ENCODE measurements at places on chromosomes 6 and 20.

DNA sequence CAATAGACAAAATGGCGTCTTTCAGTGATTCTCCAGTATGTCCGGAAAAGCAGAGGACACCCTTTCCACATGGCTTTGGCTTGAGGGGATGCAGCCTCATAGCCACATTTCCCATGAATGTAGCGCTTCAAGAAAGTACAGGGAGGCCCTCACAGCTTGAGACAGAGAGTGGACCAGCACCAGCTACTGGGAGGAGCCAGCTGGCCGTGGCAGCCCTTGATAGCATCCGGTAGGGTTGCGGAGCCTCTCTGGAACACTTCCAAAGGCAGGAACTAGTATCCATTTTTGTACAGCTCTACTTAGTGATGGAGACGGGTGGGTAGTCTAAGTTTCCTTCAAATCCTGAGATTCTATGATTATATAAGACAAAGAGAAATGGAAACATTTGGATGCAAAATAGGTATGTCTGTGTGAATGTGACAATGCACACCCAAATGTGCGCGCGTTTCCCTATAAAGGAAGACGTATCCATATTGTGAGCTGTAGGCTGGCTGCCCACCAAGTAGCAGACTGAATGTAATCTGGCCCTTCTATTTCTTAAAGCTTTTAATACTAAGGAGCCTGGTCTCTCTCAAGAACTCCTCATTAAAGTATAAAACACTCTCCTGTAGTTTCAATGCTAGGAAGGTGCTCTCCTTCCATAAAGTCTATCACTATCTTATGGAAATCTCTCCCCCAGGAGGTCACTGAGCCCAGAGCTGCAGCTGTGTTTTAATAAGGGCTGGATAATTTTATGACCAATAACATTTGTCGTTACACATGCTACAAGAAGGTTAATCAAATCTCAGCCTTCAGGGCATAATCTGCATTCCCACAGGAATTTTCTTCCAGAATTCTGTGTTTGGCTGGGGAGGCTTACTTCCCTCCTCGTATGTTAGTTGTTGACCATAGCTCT, 74.0 kb downstream of the SOBP start:
- no peak for DNase-seq

- DNase-seq, result no peak
These were observed 107.9 kb downstream of the BANF2 start for GRCh38 chr20:17807651-17808050.

DNA sequence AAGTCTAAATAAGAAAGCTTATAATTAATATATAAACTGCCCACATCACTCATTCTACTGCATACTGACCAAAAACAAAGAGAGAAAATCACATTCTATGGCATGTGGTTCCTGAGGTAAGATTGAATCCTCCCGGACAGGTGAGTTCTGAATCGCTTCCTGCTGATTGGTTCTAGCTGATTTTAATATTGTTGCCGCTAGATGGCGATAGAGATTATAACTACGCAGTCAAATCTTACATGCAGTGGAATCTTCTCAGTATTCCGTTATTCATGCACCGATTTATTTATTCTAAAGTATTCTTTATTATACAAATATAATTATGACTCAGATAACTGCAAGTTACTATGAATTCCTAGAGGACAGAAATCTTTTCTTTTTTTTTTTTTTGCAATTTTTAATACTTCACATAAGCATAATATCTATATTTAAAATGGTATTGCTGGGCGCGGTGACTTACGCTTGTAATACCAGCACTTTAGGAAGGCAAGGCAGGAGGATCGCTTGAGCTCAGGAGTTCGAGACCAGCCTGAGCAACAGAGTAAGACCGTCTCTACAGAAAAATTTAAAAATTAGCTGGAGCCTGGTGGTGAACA, 24.2 kb upstream of the TMX4 start:
- peak; percentile 55 for DNase-seq

- DNase-seq, result no peak
These were observed 121.4 kb upstream of the TCF21 start for GRCh38 chr6:133767357-133767970.

DNA sequence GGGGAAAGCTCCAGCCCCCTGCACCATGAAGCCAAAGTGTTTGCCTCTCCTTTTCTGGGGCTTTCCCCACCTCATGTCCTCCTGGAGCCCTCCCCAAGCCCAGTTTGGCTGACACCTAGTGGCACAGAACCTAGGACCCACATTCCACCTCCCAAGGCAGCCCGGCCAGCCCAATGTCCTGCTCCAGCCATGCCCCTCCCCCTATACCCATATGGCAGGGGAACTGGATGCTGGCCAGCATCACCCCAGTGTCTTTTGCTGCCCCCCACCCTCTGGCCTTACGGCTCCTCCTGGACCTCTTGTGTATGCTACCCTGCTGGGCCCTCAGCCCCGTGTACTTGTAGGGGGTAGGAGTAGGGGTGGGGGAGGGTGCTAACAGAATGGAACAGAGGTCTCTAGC, 170.1 kb downstream of the KIF6 start:
- DNase-seq, result no peak

DNA sequence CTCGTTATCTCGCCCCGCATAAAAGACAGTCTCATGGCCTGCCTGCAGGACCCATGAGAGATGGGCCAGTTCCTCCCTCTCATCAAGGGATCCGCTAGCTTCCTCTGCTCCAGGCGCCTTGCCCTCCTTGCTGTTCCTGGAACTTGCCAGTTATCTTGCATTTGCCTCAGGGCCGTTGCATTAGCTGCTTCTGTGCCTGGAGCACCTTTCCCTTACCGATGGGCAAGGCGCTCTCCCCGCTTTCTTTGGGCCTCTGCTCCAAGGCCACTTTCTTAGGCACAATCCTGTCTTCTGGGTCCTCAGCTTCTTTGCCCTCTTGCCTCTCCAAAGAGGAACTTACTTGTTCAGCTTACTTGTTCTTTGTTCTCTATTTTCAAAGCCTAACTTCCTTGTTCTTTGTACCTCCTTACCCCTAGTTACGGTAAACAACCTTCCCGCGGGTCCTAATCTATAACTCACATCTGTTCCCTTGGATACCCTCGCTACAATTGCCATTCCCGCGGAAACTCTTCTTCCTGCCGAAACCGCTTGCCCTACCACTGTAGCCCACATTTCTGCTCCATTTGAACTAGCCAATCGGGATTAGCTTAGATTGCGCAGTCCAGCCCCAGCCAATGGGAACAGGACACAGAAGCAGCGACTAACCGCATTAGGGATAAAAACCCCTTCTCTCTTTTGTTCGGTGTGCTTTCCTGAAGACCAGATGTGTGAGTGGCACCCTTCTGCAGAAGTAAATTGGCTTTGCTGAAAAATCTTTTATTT, 887 bp upstream of the NSFL1C start:
- DNase-seq, result peak; percentile 41

DNA sequence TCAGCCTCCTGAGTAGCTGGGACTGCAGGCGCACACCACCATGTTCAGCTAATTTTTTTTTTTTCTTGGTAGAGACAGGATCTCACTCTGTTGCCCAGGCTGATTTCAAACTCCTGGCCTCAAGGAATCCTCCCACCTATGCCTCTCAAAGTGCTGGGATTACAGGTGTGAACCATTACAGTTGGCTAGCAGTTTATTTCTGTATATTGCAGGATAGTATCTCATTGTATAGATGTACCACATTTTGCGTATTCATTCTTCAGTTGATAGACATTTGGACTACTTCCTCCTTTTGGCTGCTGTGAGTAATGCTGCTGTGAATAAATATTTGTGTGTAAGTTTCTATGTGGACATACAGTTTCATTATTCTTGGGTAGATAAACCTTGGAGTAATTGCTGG, 32.9 kb downstream of the ASXL1 start:
- no peak for DNase-seq

GRCh38 chr20:61749406-61750075, 316.1 kb downstream of the TAF4 start:
- DNase-seq, result no peak

Data from hippocampal formation (tissue), 2 donors.